ENCODE measurements at places on chromosomes 4 and X.

DNA sequence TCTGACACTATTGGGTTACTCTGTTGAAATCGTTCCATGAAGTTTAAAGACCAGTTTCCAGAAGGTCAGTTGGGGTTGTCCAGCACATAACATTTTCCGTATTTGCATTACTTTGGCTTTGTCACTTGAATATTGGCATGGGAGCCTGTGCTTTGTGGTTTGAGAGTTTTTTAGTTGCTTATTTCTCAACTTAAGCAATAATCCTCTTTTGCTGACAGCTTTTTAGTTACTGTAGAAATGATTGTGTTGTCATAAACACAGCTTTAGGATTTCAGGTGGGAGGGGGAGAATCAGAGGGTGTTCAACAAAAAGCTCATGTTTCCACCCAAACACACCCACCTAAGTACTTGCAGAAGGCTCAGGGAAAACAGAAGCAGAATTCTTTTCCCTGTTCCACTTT, 210.7 kb upstream of the TLL1 start:
- no peak for DNase-seq

DNA sequence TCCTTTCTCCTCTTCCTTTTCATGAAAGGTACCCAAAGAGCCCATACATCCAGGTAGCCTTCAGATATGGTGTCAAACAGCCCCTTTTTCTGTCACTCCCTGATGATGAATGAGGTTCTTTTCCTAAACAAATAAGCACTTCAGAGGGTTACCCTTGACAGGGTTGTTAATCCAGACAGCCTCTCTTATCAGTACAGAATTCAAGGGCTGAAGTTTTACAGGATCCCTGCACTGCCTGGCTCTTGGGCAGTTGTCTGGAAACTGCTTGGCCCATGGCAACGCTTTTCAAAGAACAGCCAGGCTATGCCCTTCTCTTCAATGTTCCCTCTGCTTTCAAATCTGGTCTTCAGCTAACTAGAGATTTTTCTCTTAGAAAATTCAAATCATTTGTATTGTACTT, 352.6 kb upstream of the FAM241A start:
- no peak for DNase-seq

DNA sequence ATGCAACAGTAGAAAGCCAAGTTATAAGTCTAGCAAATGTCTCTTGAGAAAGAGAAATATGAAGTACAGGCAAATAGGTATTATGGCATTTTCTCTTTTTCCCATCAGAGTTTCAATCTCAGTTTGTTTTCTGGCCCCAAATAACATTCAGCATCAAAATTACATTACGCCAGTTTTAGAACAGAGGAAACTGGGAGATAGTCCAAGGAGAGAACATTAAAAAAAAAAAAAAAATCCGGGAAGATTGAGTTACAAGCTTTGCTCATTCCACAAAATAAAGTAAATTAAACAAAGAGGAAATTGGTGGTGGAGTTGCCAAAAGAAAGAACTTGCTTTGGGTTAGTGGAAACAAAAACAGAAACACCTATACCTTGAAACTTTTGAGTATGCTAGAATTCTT, 50.4 kb upstream of the IL13RA2 start:
- DNase-seq: no peak

- no peak for DNase-seq
These were observed 9.8 kb upstream of the BCOR start for GRCh38 chrX:40107291-40108161.

DNA sequence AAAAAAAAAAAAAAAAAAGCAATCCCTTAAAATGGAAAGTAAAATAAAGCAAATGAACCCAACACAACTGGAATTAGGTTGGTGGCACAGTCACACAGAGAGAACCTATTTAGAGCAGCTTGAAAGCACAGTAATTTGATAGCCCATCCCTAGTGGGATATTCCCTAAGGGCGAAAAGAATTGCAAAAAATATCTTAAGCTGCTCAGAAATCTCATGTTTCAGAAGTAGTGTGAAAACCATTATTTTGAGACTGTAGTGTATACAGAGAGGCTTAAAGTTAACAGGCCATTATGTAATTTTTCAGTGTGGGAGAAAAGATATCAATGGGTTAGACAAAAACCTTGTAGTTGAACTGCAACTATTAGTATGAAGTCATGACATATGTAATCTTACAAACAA, 40.0 kb upstream of the DHX15 start:
- DNase-seq: no peak

DNA sequence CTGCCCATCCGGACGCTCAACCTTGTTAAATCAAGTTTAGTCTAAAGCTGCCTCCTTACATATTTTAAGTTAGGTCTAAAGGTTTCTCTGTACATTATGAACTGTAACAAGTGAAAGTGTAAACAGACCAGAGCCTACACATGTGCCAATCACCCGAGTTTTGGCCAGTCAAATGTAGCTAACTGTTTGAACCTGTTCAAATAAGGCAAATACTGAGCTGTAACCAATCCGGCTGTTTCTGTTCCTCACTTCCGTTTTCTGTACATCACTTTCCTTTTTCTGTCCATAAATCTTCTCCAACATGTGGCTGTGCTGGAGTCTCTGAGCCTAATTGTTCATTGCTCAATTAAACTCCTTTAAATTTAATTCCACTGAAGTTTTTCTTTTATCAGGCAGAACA, 113.3 kb upstream of the SHISA3 start:
- no peak for DNase-seq

DNA sequence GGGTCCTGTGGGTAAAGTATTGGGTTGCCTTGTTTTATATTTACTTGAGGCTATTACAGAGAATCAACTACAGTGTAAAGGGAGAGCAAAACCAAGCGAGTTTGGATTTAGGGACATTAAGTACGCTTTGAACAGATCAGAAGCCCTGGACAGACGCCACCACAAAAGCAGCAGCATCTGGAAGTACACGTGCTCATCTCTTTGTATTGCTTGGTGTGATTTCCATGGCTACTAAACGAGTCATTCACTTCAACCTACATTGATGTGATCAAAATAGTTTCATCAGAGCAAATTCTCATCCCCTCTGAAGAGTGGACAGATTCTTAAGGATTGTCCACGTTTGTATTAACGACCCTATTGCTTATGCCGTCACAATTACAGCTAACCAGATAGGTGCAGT, 85.1 kb downstream of the SORBS2 start:
- DNase-seq: no peak

DNA sequence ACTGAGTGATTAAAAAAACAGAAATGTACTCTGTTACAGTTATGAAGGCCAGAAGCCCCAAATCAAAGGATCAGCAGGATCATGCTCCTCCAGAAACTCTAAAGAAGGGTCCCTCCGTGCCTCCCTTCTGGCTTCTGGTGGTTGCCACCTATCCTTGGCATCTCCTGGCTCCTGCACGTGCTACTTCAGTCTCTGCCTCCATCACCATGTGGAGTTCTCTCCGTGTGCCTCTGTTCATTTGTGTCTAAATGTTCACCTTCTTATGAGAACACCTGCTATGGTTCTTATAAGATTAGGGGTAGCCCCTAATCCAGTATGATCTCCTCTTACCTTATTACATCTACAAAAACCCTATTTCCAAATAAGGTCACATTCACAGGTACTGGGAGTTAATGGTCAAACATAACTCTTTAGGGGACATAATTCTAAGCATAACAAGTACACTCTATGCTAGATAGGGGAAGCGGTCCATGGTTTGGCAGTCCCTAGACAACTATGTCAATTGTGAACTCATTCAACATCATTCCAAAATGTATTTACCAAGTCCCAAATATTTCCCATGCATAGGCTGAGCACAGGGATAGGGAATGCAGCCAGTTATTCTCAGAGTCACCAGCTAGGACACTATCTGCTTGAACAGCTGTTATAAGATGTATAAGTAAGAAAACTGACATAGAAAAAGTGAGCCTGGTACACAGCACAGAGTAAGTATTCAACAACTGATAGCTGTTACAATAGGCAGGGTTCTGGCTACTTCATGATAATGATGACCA, 295.5 kb upstream of the BOD1L1 start:
- no peak for DNase-seq

GRCh38 chr4:150072906-150073714, 5.1 kb upstream of the DCLK2 start:
- no peak for DNase-seq

DNA sequence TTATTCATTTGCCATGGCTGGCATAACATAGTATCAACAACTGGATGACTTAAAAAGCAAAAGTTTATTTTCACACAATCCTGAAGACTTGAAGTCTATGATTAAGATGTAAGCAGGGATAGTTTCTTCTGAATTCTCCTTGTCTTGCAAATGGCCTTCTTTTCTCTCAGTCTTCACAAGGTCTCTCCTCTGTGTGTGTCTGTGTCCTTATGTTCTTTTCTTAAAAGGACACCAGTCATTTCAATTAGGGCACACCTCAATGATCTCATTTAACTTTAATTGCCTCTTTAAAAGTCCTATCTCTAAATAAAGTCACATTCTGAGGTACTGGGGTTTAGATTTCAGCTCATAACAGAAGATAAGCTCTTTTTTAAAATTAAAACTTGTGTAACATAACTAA, 399.7 kb downstream of the PABPC4L start:
- no peak for DNase-seq

DNA sequence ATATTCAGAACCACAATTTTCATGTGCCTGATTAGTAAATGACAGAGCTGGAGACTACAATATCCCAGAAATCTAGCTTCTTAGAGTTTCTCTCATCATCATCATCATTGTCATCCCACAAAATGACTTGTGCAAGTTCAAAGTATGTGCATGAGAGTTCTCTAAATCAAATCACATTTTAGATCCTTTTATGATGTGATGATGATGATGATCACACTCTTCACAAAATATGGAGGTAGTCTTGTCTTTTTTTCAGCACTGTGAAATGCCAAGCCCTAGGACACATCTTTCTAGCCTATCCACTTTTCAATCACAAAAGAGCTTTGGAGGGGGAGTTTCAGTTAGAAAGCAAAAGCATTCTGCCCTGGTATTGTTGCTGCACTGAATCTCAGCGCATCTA, 7.4 kb downstream of the MBNL3 start:
- DNase-seq: no peak

- DNase-seq: no peak
These were observed 1153.3 kb upstream of the PABPC4L start for GRCh38 chr4:135354876-135355275.

- no peak for DNase-seq
These were observed 72.5 kb upstream of the KCNIP4 start for GRCh38 chr4:22021106-22021505.

- DNase-seq: no peak
These were observed 23.4 kb downstream of the TMEM164 start for GRCh38 chrX:110026099-110026844.

- no peak for DNase-seq
These were observed 72.4 kb upstream of the MSANTD1 start for GRCh38 chr4:3176367-3177229.

DNA sequence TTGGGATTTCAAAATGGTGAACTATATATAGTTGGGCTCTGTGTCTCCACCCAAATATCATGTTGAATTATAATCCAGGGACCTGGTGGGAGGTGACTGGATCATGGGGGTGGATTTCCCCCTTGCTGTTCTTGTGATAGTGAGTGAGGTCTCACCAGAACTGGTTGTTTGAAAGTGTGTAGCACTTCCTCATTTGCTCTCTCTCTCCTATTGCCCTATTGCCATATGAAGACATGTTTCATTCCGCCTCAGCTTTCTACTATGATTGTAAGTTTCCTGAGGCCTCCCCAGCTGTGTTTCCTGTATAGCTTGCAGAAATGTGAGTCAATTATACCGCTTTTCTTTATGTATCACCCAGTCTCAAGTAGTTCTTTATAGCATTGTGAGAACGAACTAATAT, 545.6 kb downstream of the TRAM1L1 start:
- DNase-seq: no peak

- no peak for DNase-seq
These were observed 15.2 kb upstream of the CXCL6 start for GRCh38 chr4:73821325-73821724.

DNA sequence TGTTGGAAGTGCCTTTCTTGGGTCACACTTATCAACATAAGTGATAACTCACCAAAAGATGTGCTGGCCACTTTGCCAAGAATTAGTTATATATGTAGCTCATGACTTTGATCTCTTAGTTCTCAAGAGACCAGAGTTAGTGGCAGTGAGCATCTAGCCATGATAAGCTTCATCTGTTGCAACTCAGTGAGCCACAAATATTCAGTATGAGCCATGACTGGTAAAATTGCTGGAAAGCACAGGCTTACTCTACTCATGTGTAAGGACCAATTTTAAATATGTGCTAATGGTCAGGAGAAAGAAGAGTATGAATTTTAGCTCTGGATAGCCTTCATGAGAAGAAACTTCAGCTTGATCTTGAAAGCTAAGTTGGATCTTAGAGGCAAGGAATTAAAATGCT, 59.4 kb upstream of the TLL1 start:
- no peak for DNase-seq

GRCh38 chr4:86055898-86056297, 304.0 kb downstream of the MAPK10 start:
- DNase-seq: no peak

DNA sequence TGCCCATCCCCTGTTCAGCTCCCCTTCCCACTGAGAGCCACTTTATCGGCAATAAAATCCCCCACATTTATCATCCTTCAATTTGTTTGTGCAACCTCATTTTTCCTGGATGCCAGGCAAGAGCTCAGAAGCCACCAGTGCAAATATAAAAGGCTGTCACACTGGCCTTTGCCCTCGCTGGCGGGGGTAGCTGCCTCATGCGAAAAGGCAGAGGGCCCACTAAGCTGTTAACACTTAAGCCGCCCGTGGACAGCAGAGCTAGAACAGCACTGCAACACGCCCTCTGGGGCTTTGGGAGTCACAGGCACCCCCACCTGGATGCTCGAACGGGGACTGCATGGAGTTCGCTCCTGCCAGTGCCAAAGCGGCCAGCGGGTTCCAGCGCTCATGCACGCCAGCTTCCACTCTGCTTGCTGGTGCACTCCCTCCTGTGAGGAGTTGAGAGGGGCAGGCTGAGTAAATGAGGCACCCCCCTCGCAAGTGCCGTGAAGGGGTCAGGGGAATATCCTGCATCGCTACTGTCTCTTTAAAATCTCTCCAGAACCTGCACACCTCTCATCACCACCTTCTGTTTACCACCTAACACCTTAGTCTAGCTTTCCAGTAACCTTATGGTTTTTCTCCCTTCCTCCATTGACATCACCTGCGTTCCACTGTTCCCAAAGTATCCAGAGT, 99.5 kb downstream of the SORBS2 start:
- no peak for DNase-seq

- no peak for DNase-seq
These were observed 13.6 kb downstream of the SOD3 start for GRCh38 chr4:24808955-24809354.

DNA sequence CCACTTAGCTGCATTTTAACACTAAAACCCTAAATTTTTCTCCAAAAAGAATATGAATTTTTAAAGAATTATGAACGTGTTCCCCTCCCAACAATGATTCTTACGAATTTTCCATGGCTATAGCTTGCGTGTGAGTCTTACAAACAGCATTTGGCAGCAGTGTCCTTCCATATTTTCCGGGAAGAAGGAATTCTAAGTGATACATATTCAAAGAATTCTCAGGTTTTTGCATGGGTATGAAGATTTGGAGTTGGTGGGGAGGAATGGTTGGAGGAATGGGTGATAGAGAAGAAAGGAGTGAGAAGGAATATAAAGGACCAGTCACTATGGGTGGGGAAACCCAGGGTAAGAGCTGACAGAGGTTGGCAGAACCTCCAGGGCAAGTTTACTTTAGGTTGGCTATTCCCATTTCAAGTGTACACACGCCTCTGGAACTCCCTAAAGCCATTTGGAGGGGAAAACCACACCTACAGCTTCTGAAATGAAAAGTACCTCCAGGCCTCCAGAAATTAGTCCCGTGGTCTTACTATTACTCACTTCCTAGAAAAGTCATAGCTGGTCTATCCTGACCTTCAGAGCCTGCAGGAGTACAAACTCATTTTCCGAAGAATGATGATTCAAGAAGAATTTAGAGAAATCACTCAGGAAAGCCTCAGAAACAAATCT, 420.8 kb upstream of the DIPK2B start:
- no peak for DNase-seq

GRCh38 chrX:65635822-65636221, 31.6 kb upstream of the MSN start:
- no peak for DNase-seq

Measured in NCI-H2081 treated with DMSO at 0.1 percent for 48 hours (cell line).